ENCODE measurements at places on chromosomes 1 and 21.

DNA sequence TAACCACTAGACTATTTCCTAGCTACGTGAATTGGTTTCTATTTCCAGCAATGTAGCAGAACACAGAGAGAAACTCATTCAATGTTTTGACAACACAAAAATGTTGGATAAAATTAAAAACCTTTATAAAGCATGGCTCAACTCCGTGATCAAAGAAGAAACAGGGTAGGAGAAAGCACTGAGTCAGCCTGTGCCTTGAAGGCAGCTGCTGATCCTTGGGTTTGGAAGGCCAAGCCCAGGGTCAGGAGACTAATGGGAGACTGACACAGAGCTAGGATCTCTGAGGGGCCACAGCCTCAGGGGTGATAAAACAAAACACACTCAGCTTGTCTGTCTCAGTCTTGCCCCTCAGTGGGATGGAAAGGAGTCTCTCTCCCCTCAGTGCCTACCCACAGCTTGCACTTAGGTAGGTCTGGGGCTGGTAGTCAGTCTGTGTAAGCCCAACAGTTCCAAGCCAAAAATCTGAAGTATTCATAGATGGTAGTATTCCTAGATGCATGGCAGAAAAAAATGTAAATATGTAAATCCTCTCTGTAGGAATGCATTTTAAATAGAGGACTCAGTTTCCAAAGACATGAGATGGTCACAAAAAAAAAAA is 53.3 kb downstream of the B3GALNT2 start:
- DNase-seq = no peak

DNA sequence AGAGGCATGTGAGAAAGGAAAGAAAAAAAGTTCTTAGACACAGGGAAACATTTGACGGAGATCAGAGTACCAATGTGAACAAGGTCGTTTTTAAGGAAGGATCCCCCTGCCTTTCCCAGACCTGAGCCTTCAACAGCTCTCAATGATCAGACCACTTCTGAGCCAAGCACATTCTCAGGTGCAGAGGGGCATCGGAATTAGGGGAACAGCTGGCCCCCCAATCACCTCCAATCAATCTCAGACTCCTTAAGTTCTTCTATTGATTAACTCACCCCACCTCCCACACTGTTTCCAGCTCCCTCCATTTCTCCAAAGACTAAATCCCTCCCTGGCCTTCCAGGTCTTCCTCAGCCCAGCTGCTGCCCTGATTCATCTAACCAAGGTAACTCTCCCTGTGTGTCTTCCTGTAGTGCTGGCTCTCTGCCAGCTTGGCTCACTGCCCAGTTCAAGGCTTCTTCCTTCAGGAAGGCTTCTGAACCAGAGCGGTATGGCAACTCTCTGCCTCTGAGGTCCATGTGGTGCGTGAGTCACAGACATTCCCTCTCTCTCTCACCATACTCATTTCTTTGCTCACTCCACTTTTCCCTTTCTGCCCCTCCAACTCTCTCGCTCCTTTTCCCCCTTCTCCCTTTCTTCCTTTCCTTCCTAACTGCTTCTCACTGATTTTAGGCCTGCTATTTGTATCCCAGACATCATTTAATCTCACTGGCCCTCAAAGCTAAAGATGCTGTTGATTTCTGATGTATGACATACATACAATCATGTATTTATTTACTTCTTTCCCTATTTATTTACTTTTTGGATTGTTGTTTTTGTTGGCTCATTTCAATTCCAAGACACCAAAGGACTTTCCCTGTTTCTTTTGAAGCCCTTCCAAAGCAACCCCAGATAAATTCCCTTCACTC is 18.1 kb downstream of the CFAP45 start:
- peak; percentile 59 for DNase-seq

DNA sequence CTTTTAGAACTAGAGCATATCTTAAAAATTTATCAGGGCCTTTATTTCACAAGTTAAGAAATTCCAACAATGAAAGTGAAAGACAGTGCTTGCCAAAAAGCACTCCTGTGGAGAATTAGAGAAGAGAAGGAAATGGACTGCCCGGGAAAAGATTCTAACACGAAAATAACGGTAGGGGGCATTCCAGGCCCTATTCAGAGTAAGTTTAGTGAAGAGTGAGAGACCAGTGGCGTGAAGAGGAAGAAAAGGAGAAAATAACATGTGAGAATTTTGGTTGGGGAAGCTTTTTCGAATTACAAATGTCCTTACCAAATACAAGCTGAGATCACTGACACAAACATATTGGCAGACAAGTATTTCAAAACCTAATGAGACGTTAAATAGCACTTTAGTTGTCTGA is 38.4 kb upstream of the RBM34 start:
- DNase-seq = no peak

GRCh38 chr1:211734791-211735190 is 59.4 kb upstream of the NEK2 start:
- no peak for DNase-seq

- DNase-seq = no peak
These were observed at the start of gene HOOK1 for GRCh38 chr1:59814901-59815825. TSS of gene HOOK1 (plus strand) at chr1:59814949. CDS start at chr1:59815118, 169 bp downstream.

- DNase-seq = no peak
These were observed 155.4 kb downstream of the ZNF648 start for GRCh38 chr1:181905944-181906597.

DNA sequence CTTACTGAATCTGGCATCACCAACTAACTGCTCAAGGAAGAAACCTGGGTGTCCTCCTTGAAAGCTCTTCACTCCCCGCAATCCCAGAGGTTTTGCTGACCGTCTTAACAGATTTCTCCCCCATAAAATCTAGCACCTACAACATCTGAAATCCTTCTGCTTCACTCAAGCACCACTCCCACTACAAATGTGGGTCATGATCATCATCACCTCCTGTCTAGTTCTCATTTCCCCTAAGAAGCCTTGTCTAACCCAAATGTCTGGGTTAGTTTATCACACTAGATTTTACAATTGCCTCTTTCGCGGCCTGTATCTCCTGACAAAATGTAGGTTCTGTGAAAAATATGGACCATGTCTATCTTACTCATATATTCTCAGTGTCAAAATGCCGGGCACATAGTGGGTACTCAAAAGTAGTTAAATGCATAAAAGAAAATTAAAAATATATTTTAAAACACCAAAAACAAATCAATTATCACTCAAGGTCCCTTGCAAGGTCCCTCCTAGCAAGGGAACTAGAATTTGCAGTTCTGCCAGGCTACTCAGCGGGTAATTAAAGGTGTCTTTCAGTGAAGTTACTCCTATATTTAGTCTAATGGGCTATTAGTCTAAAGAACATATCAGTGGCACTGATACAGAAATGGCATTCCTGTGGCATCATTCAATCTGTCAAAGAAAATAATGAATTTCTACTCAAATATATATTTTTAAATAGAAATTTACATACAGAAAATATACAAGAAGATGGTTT is 19.6 kb downstream of the C21orf91 start:
- no peak for DNase-seq

- DNase-seq = no peak
These were observed 33.0 kb downstream of the NTPCR start for GRCh38 chr1:232983375-232983774.

GRCh38 chr1:205268846-205269680 is 41.3 kb downstream of the TMCC2 start:
- DNase-seq = no peak

DNA sequence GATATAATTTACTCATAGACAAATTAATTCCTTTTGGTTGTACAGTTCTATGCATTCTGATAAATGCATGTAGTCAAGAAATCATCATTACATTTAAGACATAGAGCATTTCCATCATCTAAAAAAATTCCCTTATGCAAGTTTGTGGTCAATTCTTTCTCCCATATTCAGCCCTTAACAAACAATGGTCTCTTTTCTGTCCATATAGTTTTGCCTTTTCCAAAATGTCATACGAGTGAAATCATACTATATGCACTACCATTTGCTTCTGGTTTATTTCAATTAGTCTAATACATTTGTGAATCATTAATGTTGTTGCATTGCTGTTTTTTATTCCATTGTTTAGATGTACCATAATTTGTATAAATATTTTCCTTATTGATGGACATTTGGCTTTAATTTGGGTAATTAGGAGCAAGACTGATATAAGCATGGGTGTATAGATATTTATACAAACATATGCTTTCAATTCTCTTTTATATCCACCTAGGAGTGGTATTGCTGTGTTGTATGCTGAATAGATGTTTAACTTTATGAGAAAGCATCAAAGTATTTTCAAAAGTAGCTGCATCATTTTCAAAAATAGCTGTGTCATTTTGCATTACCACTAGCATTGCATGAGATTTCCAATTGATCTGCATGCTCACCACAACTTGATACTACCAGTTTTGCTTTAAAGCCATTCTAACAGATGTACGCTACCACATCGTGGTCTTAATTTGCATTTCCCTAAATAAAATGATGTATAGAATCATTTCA is 397.0 kb upstream of the ADAMTS5 start:
- DNase-seq = no peak

- no peak for DNase-seq
These were observed 301.3 kb downstream of the NPHP4 start for GRCh38 chr1:5690898-5691297.

DNA sequence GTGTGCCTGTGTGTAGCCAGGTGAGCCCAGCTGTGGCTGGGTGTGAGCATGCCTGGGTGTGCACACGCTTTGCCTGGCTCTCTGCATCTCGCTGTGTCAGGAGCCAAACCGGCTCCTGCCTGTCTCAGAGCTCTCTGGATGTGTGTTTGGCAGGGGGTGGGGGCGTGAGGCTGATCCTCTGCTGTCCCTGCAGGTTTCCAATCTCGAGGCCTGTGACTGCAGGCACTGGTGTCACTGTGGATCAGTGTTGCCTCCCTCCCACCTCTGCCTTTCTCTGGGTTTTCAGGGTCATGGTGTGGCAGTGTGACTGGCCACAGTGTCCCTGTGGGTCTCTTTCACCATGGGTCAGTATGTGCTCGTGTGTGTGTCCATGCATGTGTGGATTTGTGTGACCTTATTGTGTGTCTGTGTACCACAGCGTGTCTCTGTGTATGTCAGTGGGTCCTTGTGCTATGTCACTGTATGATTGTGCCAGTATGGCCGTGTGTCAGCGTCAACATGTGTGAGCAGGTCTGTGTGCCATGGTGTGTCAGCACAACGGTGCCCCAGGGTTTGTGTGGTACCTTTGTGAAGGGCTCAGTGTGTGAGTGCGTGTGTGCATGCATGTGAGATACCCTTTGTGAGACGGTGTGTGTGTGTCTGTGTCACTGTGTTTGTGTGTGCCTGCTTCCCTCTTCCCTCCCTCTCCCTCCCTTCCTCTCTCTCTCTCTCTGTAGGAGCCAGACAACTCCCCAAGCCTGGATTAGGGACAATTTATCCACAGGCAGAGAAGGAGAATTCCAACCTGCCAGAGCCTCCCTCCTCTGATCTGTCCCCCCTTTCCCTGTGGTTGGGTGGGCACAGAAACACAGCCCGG is 43.4 kb downstream of the AHDC1 start:
- no peak for DNase-seq

DNA sequence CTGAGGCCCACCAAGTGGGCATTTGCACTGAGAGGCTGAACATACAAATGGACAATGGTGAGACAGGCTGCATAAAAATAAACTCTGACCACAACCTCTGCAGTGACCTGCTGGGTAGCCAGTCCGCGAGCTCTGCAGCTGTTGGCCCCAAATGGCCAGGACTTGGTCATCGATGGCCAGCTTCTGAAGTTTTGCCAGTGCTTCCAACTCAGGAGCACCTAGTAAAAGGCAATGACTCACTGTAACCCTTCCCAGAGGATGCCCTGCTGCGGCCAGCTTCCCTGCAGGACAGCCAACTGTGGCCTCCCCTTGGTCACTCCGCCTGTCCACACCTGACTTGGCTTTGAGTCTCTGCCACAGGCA is 185.4 kb downstream of the DYRK1A start:
- DNase-seq = no peak

GRCh38 chr1:222938986-222939385 is 124.1 kb downstream of the DISP1 start:
- DNase-seq = no peak

DNA sequence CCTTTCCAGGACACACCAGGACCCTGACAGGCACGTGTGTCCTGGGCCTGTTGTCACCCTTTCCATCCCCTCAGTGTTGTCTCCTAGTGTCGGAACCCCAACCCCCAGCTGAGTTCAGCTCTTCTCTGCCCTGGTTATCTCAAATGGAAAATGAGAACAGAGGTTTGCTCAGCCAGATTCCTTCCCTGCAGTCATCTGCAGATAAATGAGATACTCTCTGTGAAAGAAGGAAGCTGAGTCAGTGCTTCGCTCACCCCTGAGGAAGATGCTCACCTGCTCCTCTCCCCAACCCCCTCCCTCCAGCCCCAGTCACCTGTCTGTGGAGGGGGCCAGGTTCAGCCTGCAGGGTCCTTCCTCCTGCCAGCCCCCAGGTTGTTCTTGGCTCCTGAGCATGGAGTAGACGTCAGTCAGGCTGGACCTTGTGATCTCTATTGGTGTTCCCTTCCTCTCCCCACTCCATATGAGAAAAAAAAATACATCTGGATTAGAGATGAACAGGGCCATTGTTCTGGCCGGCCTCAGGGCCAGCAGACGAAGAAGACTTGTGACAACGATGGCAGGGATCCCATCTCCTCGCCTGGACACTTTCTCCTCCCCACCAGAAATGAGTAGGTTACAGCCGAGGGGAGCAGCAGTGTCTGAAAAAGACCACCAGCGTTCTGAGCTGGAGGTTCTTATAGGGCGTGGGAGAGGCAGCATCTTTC is 20.9 kb downstream of the PHGDH start:
- no peak for DNase-seq

GRCh38 chr1:10856176-10856683 is 59.8 kb upstream of the CASZ1 start:
- no peak for DNase-seq

- no peak for DNase-seq
These were observed 228.7 kb downstream of the C1orf94 start for GRCh38 chr1:34405266-34405959.
